ENCODE measurements at places on chromosomes 1 and 21. TPM values are rescaled to one million over a fixed set of nuclear protein-coding genes. Genes with fewer than 3 reads are reported as not detected.

GRCh38 chr1:41741244-41741643 lies 177.5 kb downstream of the HIVEP3 start:
- no peaks in the 10 kb centered on the region for H3K4me1 ChIP-seq
- no peak overlapping the region for H3K4me3 ChIP-seq
- no peaks in the 10 kb centered on the region for H3K36me3 ChIP-seq
- H3K27me3 ChIP-seq, result peaks cover 14% of the 10 kb centered on the region
- H3K27ac ChIP-seq, result no peak overlapping the region

GRCh38 chr1:46070164-46070814 lies 62.1 kb downstream of the PIK3R3 start:
- no peak overlapping the region for H3K4me3 ChIP-seq
- H3K27me3 ChIP-seq, result no peaks in the 10 kb centered on the region
- peaks cover 10% of the 10 kb centered on the region for H3K36me3 ChIP-seq
- DNase-seq, result no peak

- DNase-seq, result no peak
- H3K4me1 ChIP-seq, result no peaks in the 10 kb centered on the region
- H3K36me3 ChIP-seq, result no peaks in the 10 kb centered on the region
These were observed 6.5 kb downstream of the SYNC start for GRCh38 chr1:32696041-32696440.

- no peak overlapping the region for H3K4me3 ChIP-seq
- no peak for DNase-seq
- no peak overlapping the region for H3K27ac ChIP-seq
- no peaks in the 10 kb centered on the region for H3K36me3 ChIP-seq
These were observed 30.3 kb upstream of the MUTYH start for GRCh38 chr1:45370575-45370974.

GRCh38 chr1:231134624-231135023 lies 27.2 kb upstream of the TRIM67 start:
- H3K27me3 ChIP-seq, result peaks cover 6% of the 10 kb centered on the region
- no peaks in the 10 kb centered on the region for H3K36me3 ChIP-seq
- H3K4me3 ChIP-seq, result no peak overlapping the region
- peak overlapping the region; percentile 33 for H3K27ac ChIP-seq

DNA sequence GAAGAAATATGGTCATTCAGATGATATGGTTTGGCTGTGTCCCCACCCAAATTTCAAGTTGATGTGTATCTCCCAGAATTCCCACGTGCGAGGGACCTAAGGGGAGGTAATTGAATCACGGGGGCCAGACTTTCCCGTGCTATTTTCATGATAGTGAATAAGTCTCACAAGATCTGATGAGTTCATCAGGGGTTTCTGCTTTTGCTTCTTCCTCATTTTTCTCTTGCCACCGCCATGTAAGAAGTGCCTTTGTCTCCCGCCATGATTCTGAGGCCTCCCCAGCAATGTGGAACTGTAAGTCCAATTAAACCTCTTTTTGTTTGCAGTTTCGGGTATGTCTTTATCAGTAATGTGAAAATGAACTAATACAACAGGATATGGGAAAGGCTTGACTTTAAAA lies 1.4 kb upstream of the DPM3 start:
- no peak overlapping the region for H3K27ac ChIP-seq
- no peak for DNase-seq
- H3K27me3 ChIP-seq, result peaks cover 23% of the 10 kb centered on the region
- H3K4me1 ChIP-seq, result peaks cover 9% of the 10 kb centered on the region

DNA sequence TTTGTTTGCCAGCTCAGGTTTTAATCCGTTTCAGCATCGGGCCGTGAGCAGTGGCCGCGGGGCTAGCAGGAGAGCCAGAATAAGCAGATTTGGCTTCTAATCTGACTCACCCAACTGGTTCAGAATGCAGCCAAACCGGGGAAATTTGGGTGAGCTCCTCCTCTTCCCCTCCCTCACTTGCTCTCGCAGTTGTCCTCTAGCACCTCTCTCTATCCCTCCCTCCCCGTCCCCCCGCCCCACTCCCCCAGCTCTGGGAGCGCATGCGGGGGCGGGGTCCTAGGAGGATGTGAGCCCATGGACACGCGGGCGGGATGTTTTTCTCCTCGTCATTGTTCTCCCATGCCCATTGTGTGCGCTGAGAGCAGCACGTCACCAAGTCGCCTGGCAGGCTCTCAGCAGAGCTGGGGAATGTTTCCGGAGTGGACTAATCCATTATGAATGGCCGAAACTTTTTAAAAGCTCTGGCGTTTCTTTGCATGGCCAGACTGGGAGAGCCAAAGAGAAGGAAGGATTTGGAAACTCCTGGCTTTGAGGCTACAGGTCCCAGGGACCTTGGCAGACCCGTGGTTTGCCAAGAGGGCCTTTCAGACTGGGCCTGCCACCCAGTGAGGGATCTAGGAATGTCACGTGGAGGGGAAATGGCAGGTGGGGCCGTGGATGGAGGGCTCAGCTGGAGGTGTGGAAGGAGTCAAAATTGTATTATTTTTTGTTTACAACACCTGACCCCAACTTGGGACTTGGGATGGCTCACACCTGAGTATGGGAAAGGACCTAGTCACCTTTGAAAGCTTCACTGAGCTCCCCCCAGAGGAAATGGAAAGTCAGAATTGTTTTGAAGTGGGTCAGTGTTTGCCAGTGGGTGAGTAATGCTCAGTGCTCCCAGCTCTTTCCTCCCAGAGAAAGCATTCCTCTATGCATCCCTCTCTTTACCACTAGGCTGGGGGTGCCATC lies 39.2 kb downstream of the CDK18 start:
- peak; percentile 47 for DNase-seq
- H3K27me3 ChIP-seq, result peaks cover 47% of the 10 kb centered on the region
- no peaks in the 10 kb centered on the region for H3K36me3 ChIP-seq
- H3K4me3 ChIP-seq, result peak overlapping the region; percentile 69
- H3K27ac ChIP-seq, result peak overlapping the region; percentile 91
- peaks cover 5% of the 10 kb centered on the region for H3K4me1 ChIP-seq

- DNase-seq, result no peak
- H3K27ac ChIP-seq, result no peak overlapping the region
- H3K27me3 ChIP-seq, result no peaks in the 10 kb centered on the region
- no peak overlapping the region for H3K4me3 ChIP-seq
- no peaks in the 10 kb centered on the region for H3K36me3 ChIP-seq
These were observed 1411.7 kb upstream of the B3GALT2 start for GRCh38 chr1:194598098-194598497.

Gene DMRTB1
- total RNA-seq, result not detected

GRCh38 chr1:17687145-17687544 lies 68.0 kb upstream of the ACTL8 start:
- no peaks in the 10 kb centered on the region for H3K27me3 ChIP-seq
- H3K4me1 ChIP-seq, result peaks cover 4% of the 10 kb centered on the region
- no peak overlapping the region for H3K4me3 ChIP-seq

GRCh38 chr1:166040202-166040997 lies 126.4 kb downstream of the FAM78B start:
- H3K4me3 ChIP-seq, result no peak overlapping the region
- H3K36me3 ChIP-seq, result no peaks in the 10 kb centered on the region
- peaks cover 2% of the 10 kb centered on the region for H3K4me1 ChIP-seq
- no peak overlapping the region for H3K27ac ChIP-seq

DNA sequence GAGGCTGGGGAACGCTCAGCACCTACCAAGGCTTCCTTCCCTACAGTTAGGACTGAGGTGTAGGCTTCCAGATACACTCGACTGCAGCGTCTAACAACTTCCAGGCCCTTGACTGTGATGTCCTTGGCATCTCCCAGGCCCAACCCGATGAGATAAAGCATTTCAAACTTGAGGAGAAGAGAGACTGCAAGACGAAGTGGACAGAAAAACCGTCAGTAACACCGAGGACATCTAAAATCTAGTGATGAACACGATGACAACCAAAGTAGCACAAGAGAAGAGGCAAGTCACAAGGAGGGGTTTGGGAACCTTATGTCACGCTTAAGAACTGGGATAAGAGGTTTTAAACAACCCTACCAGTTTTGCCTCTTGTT lies 314 bp downstream of the DPH5 start:
- DNase-seq, result no peak
- H3K27ac ChIP-seq, result peak overlapping the region; percentile 95
- H3K4me3 ChIP-seq, result peak overlapping the region; percentile 93

DNA sequence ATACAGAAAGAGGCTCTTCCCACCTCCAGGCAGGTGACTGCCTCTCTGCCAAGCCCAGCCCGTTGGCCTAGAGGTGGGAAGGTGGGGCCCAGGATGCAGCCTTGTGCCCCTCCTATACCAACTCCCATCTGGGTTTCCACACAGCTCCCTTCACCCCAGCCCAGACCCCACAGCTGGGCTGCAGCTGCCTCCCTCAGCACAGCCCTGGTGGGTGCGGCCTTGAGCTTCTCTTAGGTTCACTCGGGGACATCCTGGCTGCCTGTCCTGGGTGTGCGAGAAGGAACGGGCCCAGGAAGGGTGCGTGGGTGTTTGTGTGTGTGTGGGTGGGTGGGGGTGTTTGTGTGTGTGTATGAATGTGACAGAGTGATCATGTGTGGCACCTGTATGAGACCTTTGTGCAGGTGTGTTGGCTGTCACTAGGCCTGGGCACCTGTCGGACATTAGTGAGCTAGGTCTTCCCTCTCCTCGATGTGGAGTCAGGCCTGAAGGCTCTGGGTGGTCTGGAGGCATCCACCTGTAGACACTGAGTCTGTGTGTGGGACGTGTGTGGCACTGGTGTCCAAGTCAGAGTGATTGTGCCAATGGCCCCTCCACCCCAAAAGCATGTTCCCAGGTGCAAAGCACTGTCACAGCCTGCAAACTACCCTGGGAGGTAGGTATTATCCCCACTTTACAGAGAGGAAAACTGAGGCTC lies 30.7 kb downstream of the FOXO6 start:
- DNase-seq, result no peak
- no peak overlapping the region for H3K4me3 ChIP-seq
- H3K4me1 ChIP-seq, result peaks cover 15% of the 10 kb centered on the region
- peaks cover 46% of the 10 kb centered on the region for H3K27me3 ChIP-seq

DNA sequence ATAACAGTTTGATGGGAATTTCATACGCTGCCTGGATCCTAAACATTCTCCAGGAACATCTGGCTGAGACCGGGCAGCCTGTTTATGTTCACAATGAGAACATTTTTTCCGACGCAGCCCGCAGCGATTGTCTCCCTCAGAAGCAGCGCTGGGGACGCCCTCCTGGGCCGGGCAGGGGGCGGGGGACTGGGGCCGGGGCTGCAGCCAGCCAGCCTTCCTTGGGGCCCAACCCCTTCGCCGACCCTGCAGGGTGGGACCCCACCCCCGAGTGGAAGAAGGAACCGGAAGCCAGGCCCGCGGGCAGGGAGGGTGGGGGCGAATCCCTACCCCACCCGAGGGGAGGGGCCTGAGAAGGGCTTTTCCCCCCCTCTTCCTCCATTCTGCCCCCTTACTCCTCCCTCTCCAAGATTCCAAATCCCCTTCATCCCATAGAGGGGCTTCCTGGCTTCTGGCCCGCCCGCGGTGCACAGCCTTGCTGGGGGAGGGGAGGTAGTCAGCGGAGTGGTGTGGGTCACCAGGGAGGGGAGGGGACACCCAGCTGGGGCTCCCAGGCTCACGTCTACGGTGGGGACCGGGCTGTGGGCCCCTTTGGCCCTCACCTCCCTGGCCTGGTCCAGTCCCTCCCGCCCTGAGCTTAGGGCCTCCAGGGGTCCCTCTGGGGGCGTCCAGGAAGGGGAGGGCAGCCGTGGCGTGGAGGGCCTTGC lies 60.6 kb downstream of the WNT9A start:
- H3K4me3 ChIP-seq, result no peak overlapping the region
- H3K36me3 ChIP-seq, result no peaks in the 10 kb centered on the region
- H3K27ac ChIP-seq, result no peak overlapping the region
- no peaks in the 10 kb centered on the region for H3K27me3 ChIP-seq
- DNase-seq, result peak; percentile 14
- H3K4me1 ChIP-seq, result peaks cover 2% of the 10 kb centered on the region

GRCh38 chr1:101846820-101847219 lies 149.9 kb downstream of the OLFM3 start:
- H3K4me3 ChIP-seq, result peak overlapping the region; percentile 55
- no peaks in the 10 kb centered on the region for H3K36me3 ChIP-seq
- H3K27me3 ChIP-seq, result peaks cover 12% of the 10 kb centered on the region
- no peak overlapping the region for H3K27ac ChIP-seq
- peaks cover 7% of the 10 kb centered on the region for H3K4me1 ChIP-seq

DNA sequence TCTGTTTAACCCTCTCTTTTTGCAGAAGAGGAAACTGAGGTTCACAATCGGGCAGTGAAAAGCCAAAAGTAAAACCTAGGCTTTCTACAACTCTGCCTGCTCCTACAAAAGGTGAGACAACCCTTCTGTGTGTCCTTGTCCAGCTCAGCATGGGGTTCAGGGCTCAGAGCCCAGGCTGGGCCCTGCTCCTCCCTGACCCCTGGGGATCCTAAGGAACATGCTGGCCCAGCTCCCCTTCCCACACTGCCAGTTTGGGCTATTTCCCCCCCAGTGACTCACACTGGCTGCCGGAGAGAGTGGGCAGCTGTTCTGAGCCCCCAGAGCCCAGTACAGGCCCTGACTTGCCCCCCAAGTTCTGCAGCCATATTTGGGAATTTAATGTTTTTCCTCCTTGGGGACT lies 8.9 kb downstream of the FAM229A start:
- peaks cover 13% of the 10 kb centered on the region for H3K4me1 ChIP-seq
- no peaks in the 10 kb centered on the region for H3K27me3 ChIP-seq
- no peak for DNase-seq
- peak overlapping the region; percentile 26 for H3K4me3 ChIP-seq
- H3K27ac ChIP-seq, result peak overlapping the region; percentile 65

DNA sequence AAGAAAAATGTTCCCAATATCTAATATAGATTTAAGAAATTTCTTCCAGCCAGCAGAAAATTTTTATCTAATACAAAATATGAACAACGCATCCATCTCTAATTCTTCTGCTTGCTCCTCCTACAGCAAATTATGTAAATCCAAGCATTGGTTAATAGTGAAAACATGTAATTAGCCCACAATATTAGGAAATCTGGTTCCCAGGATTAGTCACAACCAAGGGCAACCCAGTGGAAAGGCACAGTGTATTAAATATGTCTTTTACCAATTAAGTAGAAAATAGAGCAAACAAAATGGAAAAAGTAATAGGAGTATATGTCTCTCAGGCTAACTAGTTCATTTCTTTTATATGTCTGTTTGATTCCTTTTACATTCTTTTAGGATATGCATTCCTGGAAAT lies 59.4 kb upstream of the IFI44L start:
- DNase-seq, result no peak
- H3K4me3 ChIP-seq, result no peak overlapping the region
- H3K27me3 ChIP-seq, result no peaks in the 10 kb centered on the region
- no peaks in the 10 kb centered on the region for H3K4me1 ChIP-seq
- no peak overlapping the region for H3K27ac ChIP-seq

DNA sequence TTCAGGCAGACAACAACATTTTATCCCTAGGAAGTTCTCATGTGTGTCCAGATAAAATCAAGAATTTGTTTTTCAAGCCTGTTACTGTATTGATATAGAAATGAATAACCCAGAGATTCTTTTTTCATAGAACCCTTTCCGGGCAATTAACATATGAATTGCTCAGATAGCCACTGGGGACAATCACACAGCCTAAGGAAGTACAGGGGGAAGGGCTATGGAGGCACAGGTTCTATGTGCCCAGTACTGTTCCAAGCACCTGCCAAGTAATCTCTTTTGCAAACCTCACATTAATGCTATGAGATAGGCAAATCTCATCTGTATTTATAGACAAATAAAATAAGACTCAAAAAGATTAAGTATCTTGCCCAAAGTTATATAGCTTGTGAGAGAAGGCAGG lies 84.9 kb downstream of the NTNG1 start:
- no peak overlapping the region for H3K27ac ChIP-seq
- no peak for DNase-seq
- no peaks in the 10 kb centered on the region for H3K36me3 ChIP-seq
- no peaks in the 10 kb centered on the region for H3K27me3 ChIP-seq
- H3K4me1 ChIP-seq, result peaks cover under 1% of the 10 kb centered on the region
